ENCODE measurements at places on chromosomes 2 and 18. TPM values are rescaled to one million over a fixed set of nuclear protein-coding genes. Genes with fewer than 3 reads are reported as not detected.

The MLPH gene
- 27.1 TPM for total RNA-seq

The RAB3GAP1 gene
- total RNA-seq = 36.2 TPM

The CFAP210 gene
- not detected for total RNA-seq

The CENPA gene
- total RNA-seq = 0.35 TPM

GRCh38 chr2:154670083-154670482, 28.4 kb upstream of the KCNJ3 start:
- no peak overlapping the region for H3K27ac ChIP-seq
- H3K27me3 ChIP-seq = no peaks in the 10 kb centered on the region
- no peaks in the 10 kb centered on the region for H3K36me3 ChIP-seq
- no peaks in the 10 kb centered on the region for H3K4me1 ChIP-seq

DNA sequence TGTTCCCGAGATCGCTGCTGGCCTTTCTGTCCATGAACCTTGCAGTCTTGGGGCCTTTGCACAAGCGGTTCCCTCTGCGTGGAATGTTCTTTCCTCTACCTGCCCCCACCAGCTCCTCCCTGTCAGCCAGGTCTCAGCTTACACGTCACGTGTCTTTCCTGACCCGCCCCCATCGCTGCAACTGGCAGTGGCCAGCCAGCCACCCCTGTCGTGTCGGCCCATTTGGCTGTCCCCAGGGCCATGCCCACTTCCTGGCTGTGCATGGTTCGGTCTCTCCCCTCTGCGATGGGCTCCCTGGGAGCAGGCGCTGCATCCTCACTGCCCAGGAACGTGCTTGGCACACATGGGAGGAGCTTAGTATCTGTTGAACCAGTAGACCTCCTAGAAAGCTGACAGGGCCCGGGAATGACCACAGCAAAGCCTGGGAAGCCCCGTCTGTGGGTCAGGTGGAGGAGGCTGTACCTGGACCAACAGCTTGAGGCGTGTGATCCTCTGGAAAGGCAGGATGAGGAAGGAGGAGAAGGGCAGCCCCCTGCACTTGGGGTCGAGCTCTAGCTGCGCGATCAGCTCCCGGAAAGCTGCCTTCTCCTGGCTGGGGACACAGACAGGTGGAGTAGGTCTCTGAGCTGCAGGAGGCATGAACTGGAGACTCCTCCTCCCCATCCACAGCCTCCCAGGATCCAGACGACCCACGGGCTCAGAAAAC, 21.0 kb downstream of the SNORC start:
- no peaks in the 10 kb centered on the region for H3K36me3 ChIP-seq
- no peaks in the 10 kb centered on the region for H3K27me3 ChIP-seq
- H3K4me1 ChIP-seq = peaks cover 6% of the 10 kb centered on the region
- no peak overlapping the region for H3K27ac ChIP-seq
- no peak for DNase-seq

- no peaks in the 10 kb centered on the region for H3K4me1 ChIP-seq
- no peaks in the 10 kb centered on the region for H3K27me3 ChIP-seq
- peaks cover 8% of the 10 kb centered on the region for H3K36me3 ChIP-seq
- no peak overlapping the region for H3K4me3 ChIP-seq
These were observed 21.7 kb downstream of the ZDBF2 start for GRCh38 chr2:206296128-206296527.

DNA sequence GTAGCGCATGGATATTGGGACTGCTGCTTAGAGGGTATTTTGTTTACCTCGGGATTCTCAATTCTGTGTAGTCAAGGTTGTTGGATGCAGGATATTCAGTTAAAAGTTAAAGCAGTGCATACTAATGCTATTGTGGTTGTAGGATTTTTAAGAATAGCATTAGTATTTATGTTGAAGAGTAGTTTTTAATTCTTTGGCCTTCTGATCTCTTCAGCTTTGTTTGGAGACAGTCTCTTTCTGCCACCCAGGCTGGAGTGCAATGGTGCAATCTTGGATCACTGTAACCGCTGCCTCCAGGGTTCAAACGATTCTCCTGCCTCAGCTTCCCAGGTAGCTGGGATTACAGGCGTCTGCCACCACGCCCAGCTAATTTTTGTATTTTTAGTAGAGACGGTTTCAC, 1.5 kb downstream of the RHBDD1 start:
- no peak for DNase-seq
- H3K27ac ChIP-seq = no peak overlapping the region
- H3K4me1 ChIP-seq = no peaks in the 10 kb centered on the region
- H3K27me3 ChIP-seq = no peaks in the 10 kb centered on the region
- no peaks in the 10 kb centered on the region for H3K36me3 ChIP-seq

- no peaks in the 10 kb centered on the region for H3K27me3 ChIP-seq
- no peaks in the 10 kb centered on the region for H3K36me3 ChIP-seq
- no peak overlapping the region for H3K27ac ChIP-seq
- no peak overlapping the region for H3K4me3 ChIP-seq
These were observed 56.3 kb downstream of the GLI2 start for GRCh38 chr2:120791962-120792297.

GRCh38 chr2:235908826-235909225, 259.4 kb downstream of the GBX2 start:
- H3K36me3 ChIP-seq = no peaks in the 10 kb centered on the region
- DNase-seq = no peak
- H3K27me3 ChIP-seq = no peaks in the 10 kb centered on the region
- H3K4me1 ChIP-seq = no peaks in the 10 kb centered on the region
- no peak overlapping the region for H3K27ac ChIP-seq

DNA sequence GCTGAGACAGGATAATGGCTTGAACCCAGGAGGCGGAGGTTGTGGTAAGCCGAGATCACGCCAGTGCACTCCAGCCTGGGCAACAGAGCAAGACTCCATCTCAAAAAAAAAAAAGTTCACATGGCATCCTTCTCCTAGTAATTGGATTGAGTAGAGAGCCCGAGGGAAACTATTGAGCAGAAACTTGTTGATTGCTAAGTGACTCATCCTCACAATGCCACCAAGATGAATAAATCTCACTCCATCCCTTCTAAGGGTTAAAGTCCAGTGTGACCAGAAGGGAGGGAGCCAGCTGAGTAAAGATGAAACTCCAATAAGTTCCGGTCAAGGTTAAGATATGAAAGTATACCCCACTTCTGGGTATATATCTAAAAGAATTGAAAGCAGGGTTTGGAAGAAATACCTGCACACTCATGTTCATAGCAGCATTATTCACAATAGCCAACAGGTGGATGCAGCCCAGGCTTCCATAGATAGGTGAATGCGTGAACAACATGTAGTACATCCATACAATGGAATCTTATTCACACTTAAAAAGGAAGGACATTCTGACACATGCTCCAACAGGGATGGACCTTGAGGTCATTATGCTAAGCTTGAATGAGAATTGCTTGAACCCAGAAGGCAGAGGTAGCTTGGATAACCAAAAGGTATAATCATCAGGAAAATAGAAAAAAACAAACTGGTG, 13.0 kb upstream of the FHL2 start:
- DNase-seq = no peak
- H3K27ac ChIP-seq = no peak overlapping the region
- H3K36me3 ChIP-seq = no peaks in the 10 kb centered on the region
- H3K4me1 ChIP-seq = peaks cover 32% of the 10 kb centered on the region
- H3K27me3 ChIP-seq = no peaks in the 10 kb centered on the region

DNA sequence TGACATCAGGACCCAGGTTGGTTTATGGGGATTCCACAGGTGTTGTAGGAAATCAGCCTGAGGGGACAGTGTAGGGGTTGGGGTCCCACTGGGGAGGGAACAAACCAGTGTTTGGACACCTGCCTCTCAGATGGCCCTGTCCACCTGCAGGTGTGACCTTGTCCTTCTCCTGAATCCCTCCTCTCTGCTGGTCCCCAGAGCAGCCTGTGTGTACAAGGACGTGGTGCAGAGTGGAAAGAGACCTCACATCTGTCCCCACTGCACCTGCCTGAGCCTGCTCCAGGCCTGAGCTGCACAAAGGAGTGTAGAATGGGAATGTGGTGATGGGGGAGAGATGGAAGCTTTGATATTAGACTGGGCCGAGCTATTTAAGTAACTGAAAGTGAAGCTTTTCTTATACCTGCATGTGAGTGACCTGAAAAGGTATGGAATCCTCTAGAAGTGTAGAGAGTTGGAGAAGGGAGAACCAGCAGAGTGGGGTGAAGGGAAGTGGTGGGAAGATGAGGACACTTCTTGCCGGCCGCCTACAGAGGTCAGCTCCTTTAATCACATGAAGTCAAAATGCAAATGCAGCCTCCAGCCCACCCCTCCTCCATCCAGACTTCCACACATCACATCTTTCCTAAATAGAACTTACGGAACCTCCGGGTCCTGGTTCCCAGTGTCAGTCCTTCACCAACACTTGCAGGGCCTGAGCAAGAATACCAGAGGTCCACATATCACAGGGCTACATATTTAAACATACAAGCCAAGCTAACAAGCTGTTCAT, 89.3 kb upstream of the SMAD2 start:
- no peak overlapping the region for H3K4me3 ChIP-seq

DNA sequence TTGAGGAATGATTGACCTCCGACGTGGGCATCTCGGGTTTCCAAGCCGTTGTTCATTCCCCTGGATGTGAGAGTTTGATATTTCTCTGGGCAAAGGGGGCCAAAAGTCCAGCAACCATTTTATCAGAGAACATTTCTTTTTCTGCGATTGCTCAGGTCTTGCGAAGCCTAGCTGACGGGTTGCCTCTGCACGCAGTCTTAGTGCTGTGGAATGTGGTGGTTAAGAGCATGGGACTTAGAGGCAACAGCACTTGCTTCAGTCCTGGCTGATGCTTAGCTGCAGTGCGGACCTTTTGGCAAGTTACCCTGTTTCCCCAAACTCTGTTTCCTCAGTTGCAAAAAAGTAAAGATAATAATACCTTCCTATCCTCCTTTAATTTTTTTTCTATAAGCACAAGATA, 45.0 kb downstream of the FAP start:
- H3K4me3 ChIP-seq = no peak overlapping the region
- H3K27me3 ChIP-seq = no peaks in the 10 kb centered on the region
- no peaks in the 10 kb centered on the region for H3K4me1 ChIP-seq
- H3K36me3 ChIP-seq = no peaks in the 10 kb centered on the region
- H3K27ac ChIP-seq = no peak overlapping the region

DNA sequence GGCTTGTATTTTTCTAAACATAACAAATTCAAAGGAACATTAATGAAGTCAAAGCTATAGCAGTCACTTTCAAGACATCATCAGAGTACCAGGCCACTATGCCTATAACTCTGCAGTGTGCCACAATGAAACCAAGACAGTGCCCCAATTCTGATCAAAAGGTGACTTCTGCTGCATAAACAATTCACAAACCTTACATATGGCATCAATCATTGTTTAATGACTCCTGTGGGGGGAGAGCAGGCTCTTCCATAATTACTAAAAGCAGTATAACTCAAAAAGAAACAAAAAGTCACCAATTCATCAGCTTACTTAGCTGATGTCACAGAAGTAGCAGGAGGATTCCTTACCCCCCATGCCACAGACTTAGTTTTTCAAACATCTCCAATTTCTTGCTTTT, 15.5 kb downstream of the LPIN2 start:
- no peak overlapping the region for H3K4me3 ChIP-seq
- no peaks in the 10 kb centered on the region for H3K36me3 ChIP-seq
- H3K4me1 ChIP-seq = peaks cover 43% of the 10 kb centered on the region
- H3K27ac ChIP-seq = peak overlapping the region; percentile 68

DNA sequence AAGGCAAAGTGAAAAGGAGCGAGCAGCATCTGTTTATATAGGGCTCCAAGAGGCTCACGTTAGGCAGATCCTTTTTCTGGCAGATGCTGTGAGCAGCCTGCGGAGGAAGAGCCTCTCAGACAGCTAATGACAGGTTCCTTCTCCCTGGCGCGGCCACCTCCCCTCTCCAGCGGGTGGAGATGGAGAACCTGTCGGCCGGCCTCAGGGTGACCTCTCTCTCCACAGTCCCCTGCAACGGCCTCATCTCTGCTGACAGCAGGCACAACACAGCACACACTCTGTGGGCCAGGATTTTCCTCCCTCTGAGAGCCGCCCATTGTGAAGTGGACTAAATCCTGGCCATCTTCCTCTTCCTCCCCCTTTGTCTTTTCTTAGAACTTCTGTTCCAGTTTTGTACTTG, 119.8 kb downstream of the PRKCE start:
- H3K27ac ChIP-seq = peak overlapping the region; percentile 78
- H3K27me3 ChIP-seq = no peaks in the 10 kb centered on the region
- peaks cover 55% of the 10 kb centered on the region for H3K4me1 ChIP-seq
- no peak overlapping the region for H3K4me3 ChIP-seq
- peak; percentile 79 for DNase-seq
- no peaks in the 10 kb centered on the region for H3K36me3 ChIP-seq

GRCh38 chr2:104375206-104375605, 478.7 kb upstream of the POU3F3 start:
- no peaks in the 10 kb centered on the region for H3K36me3 ChIP-seq
- no peaks in the 10 kb centered on the region for H3K27me3 ChIP-seq
- no peak overlapping the region for H3K27ac ChIP-seq
- no peak overlapping the region for H3K4me3 ChIP-seq
- H3K4me1 ChIP-seq = no peaks in the 10 kb centered on the region
- no peak for DNase-seq

DNA sequence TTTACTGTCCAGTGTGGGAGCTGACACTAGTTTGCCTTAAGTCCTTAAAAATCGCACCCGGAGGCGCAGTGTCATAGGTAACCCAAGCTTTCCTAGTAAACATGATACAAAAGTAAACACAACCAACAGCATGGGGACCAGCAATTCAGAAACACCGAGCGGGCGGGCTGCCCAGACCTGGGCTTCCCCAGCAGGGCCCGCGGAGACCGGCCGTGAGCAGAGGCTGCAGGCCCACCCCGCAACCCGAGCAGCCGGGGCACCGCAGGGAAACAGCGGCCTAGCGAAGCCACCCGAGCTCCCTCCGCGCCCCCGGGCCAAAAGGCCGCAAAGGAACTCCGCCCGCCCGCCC, 296 bp downstream of the TTC21B start:
- peak overlapping the region; percentile 87 for H3K4me3 ChIP-seq
- H3K36me3 ChIP-seq = no peaks in the 10 kb centered on the region

DNA sequence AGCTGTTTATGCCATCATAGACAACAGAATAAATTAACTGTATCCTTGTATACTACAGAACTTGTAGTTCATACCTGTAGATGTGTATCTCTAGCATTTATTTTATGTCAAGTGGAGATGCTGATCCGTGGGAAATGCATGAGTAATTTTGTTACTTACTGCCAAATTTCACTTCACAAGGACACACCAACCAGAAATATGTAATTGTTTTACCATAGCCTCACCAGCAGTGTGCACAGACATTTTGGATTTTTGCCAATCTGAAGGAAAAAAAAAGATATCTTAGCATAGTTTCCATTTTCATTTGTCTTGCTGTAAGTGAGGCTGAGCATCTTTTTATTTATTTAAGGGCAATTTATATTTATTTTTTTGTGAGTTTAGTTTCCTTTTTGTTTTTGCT, 265.1 kb upstream of the OSR1 start:
- no peak for DNase-seq
- no peaks in the 10 kb centered on the region for H3K27me3 ChIP-seq

Measured in right atrium auricular region (tissue), 2 donors.